Activated CD4-positive, alpha-beta T cell treated with anti-CD3 and anti-CD28 coated beads for 4 hours (primary cell): ENCODE measurements at places on chromosomes 1 and 21.

GRCh38 chr1:8090241-8090702, 64.2 kb upstream of the ERRFI1 start:
- DNase-seq = no peak

DNA sequence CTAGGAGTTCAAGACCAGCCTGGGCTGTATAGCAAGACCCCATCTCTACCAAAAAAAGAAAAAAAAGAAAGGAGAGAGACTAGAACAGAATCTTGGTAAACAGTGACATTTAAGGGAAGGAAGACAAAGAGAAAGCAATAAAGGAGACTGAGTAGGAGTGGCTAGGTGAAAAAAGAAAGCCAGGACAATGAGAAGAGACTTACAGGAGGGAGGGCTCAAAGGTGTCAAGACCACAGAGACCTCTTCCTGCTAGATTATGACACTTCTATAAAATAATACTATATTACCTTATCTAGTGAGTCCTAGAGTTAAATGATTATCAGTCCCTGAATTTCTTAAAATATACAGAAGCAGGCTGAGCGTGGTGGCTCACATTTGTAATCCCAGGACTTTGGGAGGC, 10.1 kb upstream of the EPRS1 start:
- no peak for DNase-seq

DNA sequence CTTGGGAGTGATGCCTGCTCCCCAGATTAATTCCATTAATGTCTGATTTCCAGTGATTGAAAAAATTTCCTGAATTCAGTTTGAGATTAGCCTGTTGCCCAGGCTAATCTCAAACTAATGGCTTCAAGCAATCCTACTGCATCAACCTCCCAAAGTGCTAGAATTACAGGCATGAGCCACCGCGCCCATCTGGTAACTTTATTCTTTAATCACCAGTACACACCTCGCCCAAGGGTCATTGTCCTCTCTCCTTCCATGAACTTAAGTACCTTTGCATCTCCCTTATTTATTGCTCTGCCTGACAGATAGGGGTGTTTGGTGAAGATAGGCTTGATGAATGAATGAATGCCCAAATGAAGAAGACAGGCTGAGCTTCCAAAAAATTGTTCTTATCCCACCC, 366.5 kb downstream of the SIPA1L2 start:
- no peak for DNase-seq

GRCh38 chr21:46118316-46119143, 20.6 kb downstream of the COL6A2 start:
- no peak for DNase-seq

DNA sequence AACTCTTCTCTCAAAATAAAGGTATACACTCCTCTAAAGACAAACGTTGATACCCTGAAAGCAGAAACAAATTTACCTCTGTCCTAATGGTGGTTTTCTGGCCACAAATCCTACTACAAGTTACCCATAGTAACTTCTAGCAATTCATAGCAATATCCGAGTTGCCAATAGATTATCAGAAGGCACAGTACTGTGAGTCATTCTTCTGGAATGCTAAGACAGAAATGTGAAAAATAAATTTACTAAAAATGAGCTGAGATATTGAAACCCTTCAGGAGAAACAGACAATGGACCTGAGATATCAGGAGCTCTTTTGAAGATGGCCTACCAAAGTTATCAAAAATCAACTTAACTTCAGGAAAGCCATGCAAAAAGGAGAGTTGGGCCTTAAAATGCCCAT, 715.0 kb upstream of the ADAMTS5 start:
- DNase-seq = no peak

GRCh38 chr1:14787604-14788003, 189.1 kb downstream of the KAZN start:
- DNase-seq = no peak
